Fibroblast of lung (primary cell): ENCODE measurements at places on chromosomes 16 and 17.

DNA sequence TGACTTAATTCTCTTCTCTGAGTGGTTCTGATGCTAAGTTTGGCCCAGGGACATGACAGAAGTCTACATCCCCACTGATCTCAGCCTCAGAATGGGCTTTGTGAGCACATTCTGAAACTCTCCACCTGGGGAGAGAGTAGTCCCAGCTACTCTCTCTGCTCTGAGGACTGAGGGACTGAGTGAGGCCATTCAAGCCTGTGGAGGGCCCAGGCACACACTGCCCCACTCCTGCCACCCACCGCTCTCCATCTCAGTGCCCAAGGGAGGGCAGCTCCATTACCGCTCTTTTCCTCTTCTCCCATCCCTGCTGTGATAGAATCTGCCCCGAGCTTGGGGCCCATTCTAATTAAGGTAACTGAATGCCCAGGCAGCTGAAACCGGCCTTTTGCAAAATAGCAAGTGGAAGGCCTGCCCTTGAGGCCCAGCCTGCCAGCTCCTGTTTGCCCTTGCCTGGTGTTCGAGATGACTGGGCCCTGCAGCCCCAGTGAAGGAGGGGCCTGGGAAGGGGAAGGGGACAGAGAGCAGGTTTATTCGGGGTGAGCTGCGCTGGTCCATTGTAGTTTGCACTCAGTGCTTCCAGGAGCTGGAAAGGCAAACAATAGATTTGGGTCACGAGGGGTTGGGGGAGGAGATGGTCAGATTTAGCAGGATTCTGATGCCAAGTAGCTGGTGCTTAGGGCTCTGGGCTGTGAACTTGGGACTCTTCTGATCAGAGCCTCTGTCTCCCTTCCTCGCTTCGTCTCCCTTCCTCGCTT lies 76.2 kb downstream of the RAB11FIP4 start:
- no peak for DNase-seq

DNA sequence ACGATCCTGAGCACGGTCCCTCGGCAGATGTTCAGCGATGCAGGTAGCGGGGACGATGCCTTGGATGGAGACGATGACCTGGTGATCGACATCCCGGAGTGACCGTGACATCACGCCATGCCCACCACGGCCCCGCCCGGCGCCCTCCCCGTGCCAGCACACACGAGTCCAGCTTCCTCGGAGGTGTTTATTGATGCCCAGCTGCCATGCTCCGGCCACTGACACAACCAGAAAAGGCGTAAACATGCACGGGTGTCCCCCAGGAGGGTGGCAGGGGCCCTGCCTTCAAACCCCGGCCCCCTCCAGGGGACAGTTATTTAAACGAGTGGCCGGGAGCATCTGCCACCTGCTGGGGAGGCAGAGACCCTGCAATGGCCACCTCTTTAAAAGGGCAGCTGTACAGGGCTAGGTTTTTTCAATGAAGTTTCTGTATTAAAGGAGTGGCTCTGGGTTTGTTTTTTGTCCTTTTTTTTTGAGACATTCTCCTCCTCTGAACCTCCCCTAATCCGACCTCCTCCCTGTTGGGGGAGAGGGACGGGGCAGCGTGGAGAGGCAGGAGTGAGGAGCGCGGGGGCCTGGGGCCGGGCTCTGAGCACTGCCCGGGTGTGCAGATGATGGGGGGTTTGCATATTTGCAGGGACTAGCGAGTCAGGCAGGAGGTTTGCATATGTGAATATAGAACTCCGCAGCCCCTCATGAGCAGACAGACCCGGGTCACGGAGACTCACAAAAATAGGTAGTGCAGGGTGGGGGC lies 5.3 kb downstream of the DOC2A start:
- no peak for DNase-seq

- no peak for DNase-seq
Observed at GRCh38 chr17:49219987-49220386, 9.5 kb downstream of the ABI3 start.

GRCh38 chr16:20903116-20903898 lies 2.7 kb downstream of the LYRM1 start:
- DNase-seq: no peak

- no peak for DNase-seq
Observed at GRCh38 chr16:14062261-14062660, 8.9 kb upstream of the MRTFB start.

- DNase-seq: no peak
Observed at GRCh38 chr17:20996724-20997615, 45.8 kb downstream of the USP22 start.

GRCh38 chr16:77584205-77584859 lies 138.0 kb upstream of the NUDT7 start:
- DNase-seq: peak; percentile 83

DNA sequence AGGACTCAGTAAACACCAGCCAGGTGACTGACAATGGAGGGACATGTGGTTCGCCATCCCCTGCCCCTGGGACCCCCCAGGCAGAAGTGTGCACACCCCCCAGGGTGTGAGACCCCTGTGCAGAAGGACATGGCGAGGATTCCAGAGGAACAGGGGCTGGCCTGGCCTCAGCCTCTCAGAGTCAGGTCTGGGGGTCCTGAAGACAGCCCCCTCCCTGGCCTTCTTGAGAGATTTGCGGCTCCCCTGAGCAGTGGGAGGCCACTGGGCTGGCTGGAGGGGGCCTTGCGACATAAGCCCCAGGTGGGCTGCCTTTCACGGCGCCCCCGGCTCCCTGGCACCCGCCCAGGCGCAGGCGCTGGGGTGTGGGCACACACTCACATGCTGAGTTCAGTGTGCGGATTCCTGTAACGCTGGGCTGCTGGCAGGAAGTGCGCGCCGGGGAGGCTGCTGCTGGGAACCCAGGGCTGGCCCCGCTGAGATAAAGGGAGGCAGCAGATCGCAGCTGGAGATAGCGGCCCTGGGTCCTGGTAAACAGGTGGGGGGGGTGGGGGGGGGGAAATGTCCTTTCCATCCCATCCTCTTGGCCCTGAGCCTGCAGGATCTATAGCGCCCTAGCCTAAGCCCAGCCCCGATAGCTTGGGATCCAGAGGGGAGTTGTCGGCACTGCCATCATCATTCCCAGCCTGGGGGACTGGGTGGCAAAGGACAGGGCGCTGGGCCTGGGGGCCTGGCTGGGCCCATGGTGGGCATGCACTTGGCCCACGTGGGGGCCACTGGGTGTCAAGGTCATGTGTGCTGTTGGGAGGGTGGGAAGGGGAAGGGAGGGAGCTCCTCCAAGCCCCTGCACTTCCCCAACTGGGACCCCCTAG lies 27.1 kb downstream of the TMEM235 start:
- DNase-seq: peak; percentile 32

- peak; percentile 77 for DNase-seq
Observed at GRCh38 chr16:12539185-12539929, 264.3 kb downstream of the CPPED1 start.

- no peak for DNase-seq
Observed at GRCh38 chr17:50111673-50112655, 16.8 kb downstream of the PDK2 start.

DNA sequence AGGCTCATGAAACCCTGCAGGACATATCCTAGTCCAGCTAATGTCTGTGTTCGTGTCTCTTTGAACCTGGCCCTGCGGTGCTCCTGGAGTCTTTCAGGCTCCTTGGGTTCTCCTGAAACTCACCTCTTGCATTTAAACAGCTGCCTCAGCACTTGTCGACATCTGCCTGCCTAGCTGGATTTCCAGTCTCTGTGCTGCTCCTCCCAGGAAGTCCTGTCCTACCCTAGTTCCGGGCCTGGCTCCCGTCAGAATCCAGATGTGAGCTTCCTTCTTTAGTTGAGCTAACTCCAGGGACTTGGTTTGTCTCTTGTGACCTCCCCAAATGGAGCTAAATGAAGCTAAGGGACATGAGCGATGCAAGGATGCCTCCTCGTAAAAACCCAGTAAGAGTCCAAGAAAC lies 155.2 kb upstream of the PIRT start:
- DNase-seq: no peak

- no peak for DNase-seq
Observed at GRCh38 chr17:81322271-81323082, 27.4 kb upstream of the SLC38A10 start.

GRCh38 chr16:3472878-3473595 lies 22.3 kb downstream of the C16orf90 start:
- peak; percentile 13 for DNase-seq

- peak; percentile 91 for DNase-seq
Observed at GRCh38 chr16:24986512-24987303, 28.5 kb downstream of the ARHGAP17 start.

- DNase-seq: peak; percentile 61
Observed at GRCh38 chr17:58969612-58970011, 137.1 kb downstream of the TRIM37 start.

DNA sequence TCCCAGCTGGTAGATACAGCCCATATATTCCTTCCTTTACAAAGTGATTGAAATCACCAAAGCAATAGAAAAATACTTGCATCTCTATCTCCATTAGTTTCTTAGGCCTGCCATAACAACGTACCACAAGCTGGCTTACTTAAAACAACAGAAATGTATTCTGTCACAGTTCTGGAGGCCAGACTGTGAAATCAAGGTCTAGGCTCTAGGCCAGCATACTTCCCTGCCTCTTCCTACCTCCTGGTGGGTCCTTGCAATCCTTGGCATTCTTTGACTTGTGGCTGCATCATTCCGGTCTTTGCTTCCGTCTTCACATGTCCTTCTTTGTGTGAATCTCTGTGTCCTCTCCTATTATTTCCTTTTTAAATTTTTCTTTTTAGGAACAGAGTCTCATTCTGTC lies 62.5 kb downstream of the ERCC4 start:
- peak; percentile 85 for DNase-seq

DNA sequence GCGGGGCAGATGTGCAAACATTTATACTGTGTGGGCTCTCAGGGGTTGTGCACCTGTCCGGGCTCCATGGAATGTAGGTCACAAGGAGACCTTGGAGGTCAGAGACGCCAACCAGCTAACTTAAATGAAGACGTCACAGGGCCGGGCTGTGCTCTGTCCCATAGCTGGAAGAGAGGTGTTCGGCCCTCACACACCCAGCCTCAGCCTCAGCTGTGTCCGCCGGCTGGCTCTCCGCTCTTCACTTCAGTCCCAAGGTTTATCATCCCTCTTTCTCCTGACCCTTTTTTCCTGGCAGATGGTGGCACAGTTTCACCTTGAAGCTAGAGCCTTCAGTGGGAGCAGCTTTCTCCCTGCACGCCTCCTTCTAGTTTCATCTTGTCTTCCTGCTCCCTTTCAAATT lies 6.0 kb upstream of the RBFOX3 start:
- DNase-seq: no peak

DNA sequence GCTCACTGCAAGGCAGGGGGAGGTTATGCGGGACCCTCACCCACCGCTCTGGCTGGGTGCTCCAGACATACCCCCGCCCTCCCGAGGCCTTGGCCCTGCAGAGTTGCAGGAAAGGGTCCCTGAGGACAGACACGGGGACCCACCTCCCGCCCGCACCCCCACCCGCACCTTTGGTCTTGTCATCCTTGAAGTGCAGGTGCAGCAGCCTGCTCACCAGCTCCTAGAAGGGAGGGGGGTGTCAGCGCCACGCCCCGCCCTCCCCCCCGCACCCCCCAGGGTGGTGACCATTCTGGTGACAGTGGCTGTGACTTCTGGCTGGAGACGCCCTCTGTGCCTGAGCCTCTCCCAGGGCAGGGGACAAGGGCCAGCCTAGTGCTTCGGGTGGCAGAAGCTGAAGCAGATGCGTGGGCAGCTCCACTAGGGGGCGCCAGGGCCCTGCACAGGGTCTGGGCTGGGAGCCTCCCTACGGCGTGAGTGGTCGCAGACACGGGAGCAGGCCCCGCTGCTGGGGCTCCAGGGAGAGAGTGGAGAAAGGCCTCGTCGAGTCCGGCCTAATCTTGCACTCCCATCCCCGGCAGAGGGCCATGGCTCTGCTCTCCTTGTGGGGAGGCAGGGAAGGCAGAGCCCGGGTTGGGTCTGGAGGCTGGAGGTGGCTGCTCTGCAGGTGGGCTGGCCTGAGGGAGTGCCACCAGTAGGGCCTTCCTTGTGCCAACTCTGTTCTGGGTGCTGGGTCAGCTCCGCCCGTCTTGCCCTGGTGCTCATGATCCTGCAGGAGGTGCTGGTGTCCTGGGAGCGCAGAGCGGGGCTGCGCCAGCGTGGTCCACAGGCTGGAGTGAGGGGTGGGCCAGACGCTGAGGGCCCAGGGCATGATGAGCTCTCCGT lies 2.7 kb downstream of the CENPX start:
- peak; percentile 15 for DNase-seq

DNA sequence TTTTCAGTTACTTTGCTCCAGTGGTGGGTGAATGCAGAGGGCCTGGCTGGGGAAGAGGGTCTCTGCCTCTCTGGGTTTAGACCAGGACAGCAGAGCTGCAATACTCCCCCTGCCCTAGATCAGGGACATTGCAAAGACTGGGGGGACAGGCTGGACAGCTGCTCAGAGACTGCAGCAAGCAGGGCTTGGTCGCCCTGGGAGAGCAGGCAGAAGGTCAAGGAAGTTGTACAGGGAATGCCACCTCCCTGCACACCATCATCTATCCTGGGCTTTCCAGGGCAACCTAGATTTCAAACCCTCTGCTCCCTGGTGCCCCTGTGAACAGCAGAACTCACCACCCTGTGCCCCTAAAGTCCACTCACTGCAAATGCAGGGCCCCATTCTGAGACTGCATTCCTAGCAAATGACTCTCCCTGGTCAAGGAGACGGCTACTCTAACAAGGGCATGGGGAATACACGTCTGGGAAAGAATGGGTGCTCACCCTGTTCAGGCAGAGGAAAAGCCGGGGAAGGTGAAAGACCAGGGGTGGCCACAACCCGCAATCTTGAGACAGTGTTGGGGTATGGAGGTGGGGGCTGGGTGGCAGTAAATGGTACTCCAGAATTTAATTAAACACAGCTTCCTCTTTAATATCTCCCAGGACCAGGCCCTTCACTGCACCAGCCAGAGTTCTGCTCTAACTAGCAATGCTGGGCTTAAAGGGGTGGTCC lies 1.0 kb downstream of the KIFC3 start:
- peak; percentile 83 for DNase-seq

- no peak for DNase-seq
Observed at GRCh38 chr17:82970818-82971590, 108.4 kb upstream of the METRNL start.

DNA sequence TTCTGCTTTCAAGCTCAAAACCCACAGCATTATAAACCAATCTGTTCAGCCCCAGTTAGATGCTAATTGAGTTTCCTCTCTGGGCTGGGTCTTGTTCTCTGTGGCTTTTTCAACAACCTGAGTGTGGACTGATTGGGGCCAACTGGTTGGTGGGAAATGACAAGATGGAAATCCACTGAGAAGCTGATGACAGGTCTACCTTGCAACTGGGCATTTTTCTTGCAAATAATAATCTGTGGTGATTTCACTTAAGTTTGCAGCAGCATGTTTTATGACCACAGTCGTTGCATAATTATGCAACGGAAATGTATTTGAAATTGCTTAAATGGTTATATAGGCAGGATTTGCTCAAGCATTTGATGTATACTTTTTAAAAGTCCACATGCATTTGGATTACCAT lies 69.9 kb downstream of the AKAP1 start:
- DNase-seq: no peak

GRCh38 chr16:12124742-12125141 lies 148.2 kb downstream of the SNX29 start:
- DNase-seq: no peak

- DNase-seq: peak; percentile 27
Observed at GRCh38 chr17:20262226-20263114, 204.9 kb downstream of the LGALS9B start.

- no peak for DNase-seq
Observed at GRCh38 chr17:78838574-78839005, 2.0 kb downstream of the USP36 start.
